ENCODE measurements at places on chromosomes 3 and 15. TPM values are rescaled to one million over a fixed set of nuclear protein-coding genes. Genes with fewer than 3 reads are reported as not detected.

SI gene
- total RNA-seq: not detected

PLSCR5 gene
- not detected for total RNA-seq

TRAK1 gene
- 172 TPM for total RNA-seq

C3orf22 gene
- total RNA-seq: not detected

CEP70 gene
- total RNA-seq: 24.3 TPM

PLSCR4 gene
- total RNA-seq: 22.9 TPM

SH3BP5 gene
- 18.4 TPM for total RNA-seq

MAP3K13 gene
- total RNA-seq: 12.6 TPM

GRCh38 chr3:153897025-153897723, 224.0 kb upstream of the ARHGEF26 start:
- DNase-seq: no peak

DNA sequence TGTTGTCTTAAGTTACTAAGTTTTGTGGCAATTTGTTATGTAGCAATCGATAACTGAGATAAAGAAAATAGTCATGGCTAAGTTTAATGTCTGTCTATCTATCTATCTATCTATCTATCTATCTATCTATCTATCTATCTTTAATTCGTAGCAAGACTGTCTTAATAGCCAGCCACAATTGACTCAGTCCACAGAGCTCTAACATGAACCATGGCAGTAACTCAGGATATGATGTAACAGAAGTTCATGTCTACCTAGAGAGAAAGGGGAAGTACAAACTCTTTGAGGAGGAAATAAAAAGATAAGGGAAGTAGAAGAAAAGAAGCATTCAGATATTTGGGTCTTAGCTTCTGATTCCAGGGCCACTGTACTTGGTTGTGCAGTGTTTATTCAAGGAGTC, 61.5 kb upstream of the FNDC3B start:
- DNase-seq: no peak

DNA sequence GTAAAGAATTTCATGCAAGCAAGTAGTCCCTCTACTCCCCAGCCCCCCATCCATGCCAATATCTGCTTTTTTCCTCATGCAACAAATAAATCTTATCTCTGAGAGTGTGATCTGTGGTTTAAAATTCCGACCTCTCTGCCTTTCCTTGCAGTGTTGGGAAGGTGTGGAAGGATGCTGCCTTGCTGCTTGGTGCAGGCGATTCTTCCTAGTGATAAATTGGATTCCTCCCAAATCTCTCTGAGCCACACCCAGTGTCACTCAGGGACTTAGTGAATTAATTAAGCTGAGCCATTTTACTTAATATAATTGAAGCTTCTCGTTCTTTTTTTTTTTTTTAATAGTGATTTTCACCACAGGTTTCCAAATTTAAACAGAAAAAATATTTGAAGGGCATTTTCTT, 3.4 kb downstream of the GAP43 start:
- no peak for DNase-seq

DNA sequence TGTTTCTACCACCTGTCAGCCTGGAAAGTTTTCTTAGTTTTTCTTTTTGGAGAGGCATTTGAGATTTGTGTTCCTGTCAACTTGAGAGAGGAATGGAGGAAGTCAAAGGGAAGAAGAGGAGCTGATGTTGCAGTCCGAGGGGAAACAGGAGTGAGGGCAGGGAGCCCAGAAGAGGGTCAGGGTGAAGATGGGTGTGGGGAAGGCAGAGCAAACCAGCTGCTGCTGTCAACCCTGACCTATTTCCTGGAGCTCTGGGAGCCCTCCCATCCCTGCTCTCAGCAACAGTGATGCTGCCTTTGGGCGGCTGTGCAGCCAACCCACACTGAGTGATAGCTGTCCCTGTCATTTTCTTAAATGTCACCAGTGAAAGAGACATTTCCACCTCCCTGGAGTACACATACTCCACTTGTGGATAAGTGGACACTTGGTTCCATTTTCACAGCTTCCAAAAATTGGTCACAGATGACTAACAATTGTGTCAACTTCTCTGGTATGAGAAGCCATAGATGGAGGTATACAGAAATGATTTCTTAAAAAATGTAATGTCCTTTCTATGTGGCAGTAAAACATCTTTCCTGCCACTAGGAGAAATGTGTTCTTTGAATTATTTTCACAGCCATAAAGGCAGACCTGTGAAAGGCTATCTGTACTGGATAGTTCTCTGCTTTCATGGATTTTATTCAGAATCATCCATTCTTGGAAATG, 556.3 kb upstream of the TBL1XR1 start:
- DNase-seq: no peak

DNA sequence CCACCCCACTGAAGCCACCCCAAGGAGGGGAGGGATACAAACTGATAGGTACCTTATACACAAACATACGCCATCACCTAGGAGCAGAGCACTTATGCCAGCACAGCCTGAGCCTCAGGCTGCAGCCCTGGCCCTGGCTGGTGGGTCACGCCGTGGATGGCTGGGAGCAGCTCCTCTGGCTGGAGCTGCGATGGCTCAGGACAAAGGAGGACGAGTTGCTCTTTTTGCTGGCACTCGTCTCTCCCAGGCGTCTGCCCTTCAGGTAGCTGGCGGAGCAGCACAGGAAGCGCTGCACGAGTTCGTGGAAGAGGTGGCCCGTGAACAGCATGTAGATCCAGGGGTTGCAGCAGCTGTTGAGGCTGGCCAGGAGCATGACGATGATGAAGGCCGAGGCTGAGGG, 16.6 kb downstream of the OXTR start:
- DNase-seq: no peak

- no peak for DNase-seq
Observed at GRCh38 chr3:33897306-33897705, 98.9 kb downstream of the PDCD6IP start.

GRCh38 chr3:94453864-94454263, 391.0 kb downstream of the NSUN3 start:
- DNase-seq: no peak

DNA sequence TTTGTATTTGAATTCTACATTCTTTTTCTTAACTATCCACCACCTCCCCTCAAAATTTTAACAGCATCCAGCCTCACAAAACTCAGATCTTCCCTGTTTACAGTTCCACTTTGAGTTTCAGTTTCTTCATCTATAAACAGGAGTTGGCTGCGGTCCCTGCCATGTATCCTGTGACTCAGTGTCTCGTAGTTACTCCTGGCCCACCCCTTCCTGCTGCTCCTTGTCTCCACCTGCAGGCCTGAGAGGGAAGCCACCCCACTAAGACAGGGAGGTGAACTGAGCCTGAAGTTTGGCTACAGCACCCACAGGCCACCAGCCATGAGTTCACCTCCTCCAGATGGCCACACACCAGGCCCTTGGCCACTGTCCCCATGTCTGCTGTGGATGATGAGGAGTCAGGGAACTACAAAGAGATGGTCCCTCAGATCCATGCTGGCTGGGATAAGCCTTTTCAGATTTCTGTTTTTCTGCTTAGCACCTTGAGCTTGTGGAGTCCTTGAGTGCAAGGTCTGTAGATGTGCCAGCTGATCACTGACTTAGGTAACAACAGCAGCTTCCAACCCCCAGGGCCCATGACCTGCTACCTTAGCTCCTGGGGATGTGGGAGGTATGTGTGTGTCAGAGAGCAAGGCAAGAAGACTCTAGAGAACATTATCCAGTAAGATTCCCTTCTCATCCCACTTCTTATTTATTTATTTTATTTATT, 37.5 kb downstream of the CD86 start:
- DNase-seq: peak; percentile 63

- DNase-seq: no peak
Observed at GRCh38 chr3:23869977-23870662, 46.7 kb downstream of the NKIRAS1 start.

DNA sequence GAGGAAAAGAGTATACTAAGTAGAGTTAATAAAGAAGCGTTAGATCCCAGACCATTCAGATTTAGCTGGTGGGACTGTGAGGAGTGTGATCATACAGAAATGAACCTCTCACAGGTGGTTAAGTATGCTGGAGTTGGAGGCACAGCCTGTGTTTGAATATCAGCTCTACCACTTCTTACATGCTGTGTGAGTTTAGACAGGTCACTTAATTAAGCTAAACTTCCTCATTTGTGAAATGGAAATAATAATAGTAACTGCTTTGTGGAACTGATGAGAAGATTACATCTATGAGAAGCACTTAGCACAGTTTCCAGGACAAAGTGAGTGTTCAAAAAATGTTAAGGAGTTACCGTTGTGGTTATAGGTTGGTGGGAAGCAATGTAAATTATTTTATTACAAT, 8.4 kb downstream of the ACP3 start:
- DNase-seq: no peak

DNA sequence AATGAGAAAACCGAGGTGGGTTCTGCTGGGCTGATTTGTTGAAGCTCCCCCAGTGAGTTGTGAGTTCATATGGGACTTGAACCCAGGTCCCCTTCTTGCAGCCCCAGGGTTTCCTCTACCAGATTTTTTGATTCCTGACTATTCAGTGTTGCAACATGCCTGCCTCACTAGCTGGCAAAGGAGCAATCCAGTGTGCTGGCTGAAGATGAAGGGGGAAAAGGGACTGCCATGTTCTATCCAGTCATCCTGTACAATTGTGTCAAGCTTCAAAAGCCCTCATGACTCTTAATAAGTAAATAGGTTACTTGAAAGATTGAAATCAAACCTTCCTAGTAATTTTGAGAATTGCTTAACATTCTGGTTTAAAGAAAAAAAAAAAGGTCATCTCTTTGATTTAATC, 211.5 kb upstream of the TP63 start:
- no peak for DNase-seq

DNA sequence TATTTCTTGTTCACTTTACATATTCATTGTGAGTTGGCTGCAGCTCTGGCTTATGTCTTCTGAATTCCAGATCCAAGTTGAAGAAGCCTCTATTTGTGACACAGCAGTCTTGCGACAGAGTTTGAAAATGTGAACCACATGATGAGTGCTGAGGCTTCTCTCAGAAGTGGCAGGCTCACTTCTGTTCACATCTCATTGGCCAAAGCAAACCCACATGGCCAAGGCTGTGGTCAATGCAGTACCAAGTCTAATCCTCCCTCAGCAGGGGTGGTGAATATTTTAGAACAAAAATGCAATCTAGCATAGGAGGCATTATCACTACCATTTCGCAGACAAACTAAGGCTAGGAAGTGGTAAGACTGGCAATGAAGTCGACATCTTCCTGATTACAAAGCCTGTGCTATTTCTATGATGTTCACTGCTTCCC, 45.2 kb downstream of the CDCP1 start:
- no peak for DNase-seq

DNA sequence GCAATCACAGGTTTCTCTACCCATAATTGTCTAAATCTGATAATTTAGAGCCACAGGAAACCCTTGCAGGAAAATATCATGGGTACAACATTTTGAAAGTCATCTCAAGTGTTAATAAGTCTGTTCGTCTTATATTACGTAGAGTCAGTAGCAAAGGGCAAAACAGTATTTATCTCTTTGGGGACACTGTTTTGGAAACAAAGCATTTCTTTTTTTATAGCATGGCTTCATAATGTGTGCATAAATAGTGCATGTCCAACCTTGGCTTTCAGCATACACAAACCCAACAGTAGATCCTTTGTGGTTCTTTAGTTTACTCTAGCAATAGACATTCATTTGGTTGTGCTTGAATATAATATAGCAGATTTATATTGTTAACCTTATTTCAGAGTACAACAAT, 24.0 kb downstream of the ST3GAL6 start:
- no peak for DNase-seq

- DNase-seq: no peak
Observed at GRCh38 chr3:32176989-32177701, 61.3 kb upstream of the CMTM8 start.

GRCh38 chr3:100645913-100646312, 36.5 kb downstream of the ADGRG7 start:
- DNase-seq: no peak

DNA sequence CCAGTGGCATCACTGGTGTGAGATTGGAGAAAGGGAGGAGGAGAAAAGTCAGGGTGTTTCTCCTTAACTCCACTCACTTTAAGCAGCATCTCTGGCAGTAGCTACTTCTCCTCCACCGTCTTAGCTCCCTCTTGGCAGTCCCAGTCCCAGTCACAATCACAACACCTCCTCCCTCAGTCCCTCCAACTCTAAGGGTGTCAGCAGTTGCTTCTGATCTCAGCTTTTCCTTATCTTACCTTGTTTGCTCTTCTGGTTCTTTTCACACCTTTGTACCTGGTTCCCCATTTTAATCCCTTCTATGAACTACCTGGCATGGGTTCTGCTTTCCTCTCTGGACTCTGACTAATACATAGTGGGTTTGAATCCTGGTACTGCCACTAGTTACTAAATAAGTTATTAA, 188.3 kb upstream of the CTDSPL start:
- DNase-seq: no peak

DNA sequence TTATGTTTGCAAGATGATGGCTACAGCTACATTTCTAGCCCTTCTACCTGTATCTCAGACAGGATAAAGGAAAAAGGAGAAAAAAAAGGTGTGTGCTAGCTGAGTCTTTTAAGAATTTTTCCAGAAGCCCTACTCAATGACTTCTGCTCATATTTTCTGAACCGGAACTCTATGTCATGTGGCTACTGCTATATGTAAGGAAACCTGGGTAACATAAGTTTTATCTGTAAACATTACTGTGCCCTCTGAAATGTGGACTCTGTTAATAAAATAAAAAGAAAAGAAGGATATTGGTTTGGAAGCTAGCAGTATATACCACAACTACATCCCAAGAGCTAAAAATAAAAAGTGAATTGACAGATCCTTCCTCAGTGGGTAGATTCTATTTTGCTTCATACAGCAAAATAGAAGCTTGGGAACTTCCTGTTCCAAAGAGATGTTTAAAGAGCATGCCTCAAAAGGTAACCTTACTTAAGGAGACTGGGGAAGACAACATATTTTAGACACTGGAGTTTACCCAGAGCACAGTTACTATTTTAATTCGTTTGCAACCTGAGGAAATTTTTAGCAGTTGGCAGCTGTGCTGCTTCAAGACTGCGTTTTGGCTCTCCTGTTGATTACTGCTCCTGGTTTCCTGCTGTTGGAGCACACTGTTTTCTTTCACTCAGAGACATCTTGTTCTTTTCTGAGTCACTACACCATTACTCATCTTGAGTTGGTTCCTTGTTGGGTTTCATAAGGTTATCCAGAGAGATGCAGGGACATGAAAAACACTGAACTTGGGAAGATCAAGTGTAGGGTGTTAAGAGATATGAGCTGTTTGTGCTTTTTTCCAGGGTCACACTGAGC, 280.7 kb downstream of the NFKBIZ start:
- no peak for DNase-seq

DNA sequence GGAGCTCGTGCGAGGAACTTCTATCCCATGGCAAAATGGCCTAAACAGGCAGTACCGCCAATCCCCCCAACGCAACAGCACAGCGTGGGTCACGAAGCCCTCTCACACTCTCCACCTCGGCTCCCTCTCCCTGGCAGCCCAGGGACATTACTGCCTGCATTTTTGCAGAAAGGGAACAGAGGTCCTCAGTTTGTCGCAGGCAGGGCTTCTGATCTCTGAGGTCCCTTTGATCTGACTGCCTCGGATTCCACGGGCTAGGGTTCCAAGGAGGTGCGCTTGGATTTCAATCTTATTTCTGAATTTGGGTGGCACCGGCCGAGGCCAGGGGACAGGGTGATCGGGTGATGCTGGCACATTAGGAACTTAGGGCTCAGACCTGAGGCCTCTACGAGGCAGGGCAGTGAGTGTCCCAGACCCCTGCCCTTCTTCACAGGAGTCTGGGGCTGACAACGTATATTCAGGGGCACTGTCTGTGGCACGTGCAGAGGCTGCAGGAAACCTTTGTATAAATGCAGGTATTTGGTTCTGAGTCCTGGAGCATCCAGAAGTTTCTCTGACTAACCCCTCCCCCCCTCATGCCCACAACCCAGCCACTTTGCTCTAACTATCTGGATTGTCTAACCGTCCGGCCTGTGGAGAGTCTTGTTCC, 197.9 kb downstream of the XXYLT1 start:
- DNase-seq: no peak

GRCh38 chr3:37217098-37217849, 42.9 kb upstream of the LRRFIP2 start:
- DNase-seq: no peak

- DNase-seq: no peak
Observed at GRCh38 chr15:90401495-90401894, 13.5 kb downstream of the IQGAP1 start.

Data from right atrium auricular region (tissue), 2 donors.